Small intestine (tissue), 16 donors: ENCODE measurements at places on chromosomes 2 and 18.

GRCh38 chr2:9753665-9754531, 89.4 kb upstream of the TAF1B start:
- H3K4me3 ChIP-seq: no peak overlapping the region
- H3K4me1 ChIP-seq: peaks cover 34% of the 10 kb centered on the region
- H3K27me3 ChIP-seq: peaks cover 9% of the 10 kb centered on the region
- H3K27ac ChIP-seq: no peak overlapping the region

DNA sequence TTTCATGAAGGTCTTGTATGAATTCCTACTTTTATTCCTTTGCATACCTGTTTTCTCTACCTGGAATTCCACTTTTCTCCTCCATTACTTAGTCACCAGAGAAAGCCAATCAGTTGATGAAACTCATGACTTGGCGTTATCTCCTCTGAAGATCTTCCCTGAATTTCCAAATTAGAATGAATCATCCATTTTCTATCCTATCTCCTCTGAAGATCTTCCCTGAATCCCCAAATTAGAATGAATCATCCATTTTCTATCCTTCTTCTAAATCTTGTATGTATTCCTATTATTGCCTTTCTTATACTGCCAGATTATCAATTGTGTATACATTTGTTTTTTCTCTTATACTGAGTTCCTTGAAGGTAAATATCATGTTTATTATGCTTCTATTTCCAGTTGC, 440.4 kb downstream of the CCDC85A start:
- DNase-seq: no peak
- no peak overlapping the region for H3K27ac ChIP-seq
- no peaks in the 10 kb centered on the region for H3K36me3 ChIP-seq
- H3K4me3 ChIP-seq: no peak overlapping the region
- H3K27me3 ChIP-seq: no peaks in the 10 kb centered on the region

- no peaks in the 10 kb centered on the region for H3K4me1 ChIP-seq
- peak; percentile 61 for DNase-seq
- peaks cover 6% of the 10 kb centered on the region for H3K27me3 ChIP-seq
- H3K36me3 ChIP-seq: no peaks in the 10 kb centered on the region
- H3K27ac ChIP-seq: no peak overlapping the region
Measured at GRCh38 chr2:240640939-240641338, 15.7 kb downstream of the GPR35 start.

DNA sequence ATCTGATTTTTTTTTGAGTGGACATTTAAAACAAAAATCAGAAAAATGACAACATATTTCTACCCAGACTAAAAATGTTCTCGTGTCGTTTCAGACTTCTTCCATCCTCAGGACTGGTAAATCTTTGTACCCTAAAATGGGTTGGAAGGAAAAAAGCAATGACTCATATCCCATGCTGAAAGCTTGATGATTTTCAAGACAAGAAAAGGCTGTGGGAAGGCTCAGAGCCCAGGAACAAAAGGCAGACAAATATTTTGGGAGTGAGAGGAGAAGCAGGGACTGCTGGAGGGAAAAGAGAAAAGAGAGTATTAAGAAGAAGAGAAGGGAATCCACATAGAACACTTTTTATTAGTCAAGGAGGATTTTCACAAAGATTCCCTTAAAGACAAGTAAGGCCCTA, 77.1 kb upstream of the CTAGE1 start:
- peak overlapping the region; percentile 90 for H3K27ac ChIP-seq
- H3K4me3 ChIP-seq: no peak overlapping the region
- no peaks in the 10 kb centered on the region for H3K36me3 ChIP-seq
- DNase-seq: no peak

DNA sequence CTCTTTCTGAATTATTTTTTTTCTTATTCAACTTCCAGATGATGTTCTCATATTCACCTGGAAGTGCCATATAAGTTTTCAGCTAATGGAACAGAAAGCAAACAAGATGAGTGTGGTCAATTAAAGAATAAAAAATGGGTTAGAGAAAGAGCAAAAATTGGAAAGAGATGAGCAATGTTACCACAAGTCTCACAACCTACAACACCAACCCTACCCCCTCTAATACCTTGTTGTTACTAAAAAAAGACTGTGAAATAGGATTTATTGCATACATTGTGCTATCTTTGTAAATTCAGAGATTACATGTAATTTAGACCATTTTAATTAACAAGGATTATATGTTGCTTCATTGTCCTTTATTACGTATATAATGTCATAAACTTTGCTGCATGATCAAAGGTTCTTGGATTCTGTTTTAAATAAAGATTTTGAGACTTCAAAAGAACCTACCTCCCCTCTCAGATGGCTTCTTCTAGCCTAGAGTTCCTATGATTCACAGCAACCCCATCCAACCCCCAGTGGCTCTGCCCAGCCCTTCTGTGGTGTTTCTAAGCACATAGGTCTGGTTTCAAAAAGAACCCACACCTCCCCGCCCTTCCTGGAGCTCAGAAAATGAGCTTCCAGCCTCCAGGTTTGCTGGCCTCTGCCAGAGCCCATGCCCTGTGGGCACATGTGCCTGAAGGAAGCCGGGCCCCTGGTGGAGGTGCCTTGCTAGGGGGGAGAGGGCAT, 24.7 kb downstream of the LGALSL start:
- H3K27ac ChIP-seq: no peak overlapping the region
- H3K4me3 ChIP-seq: no peak overlapping the region
- H3K27me3 ChIP-seq: no peaks in the 10 kb centered on the region

DNA sequence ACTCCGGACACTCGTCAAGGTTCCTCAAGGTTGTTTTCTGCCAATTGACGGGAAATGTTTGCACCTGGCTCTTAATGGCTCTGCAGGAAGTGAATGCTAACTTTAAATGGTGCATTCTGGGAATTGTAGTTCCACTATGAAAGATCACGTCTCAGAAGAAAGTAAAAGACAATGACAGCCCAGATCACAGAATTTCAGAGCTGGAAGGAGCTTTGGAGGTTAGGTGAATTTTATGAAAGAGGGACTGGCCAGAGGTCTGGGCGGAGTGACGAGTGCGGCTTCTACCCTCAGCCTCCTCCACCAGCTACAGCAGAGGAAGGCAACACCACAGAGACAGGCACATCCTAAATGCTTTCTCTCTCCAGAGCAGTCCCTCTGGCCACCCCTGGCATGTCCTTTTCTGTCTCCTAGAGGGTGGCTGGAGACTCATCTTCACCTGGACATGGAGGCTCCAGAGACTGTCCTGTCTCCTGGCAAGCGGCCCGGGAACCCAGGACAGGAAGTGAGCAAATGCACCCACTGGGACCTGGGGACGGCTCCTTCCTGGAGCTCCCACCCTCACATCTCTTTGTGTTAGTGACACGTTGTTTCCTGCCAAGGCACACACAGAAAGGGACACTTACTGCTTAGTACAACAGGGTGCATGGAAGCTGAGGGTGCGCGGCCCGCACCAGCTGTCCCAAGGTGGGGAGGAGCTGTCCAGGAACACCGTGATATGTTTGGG, 19.4 kb downstream of the THAP4 start:
- no peak overlapping the region for H3K4me3 ChIP-seq
- DNase-seq: peak; percentile 68
- peaks cover 39% of the 10 kb centered on the region for H3K36me3 ChIP-seq

GRCh38 chr2:158024288-158024898, 77.3 kb upstream of the UPP2 start:
- no peaks in the 10 kb centered on the region for H3K4me1 ChIP-seq
- H3K27ac ChIP-seq: no peak overlapping the region
- H3K36me3 ChIP-seq: no peaks in the 10 kb centered on the region
- DNase-seq: peak; percentile 62

GRCh38 chr2:233035426-233036161, 3.1 kb downstream of the NEU2 start:
- H3K27ac ChIP-seq: no peak overlapping the region
- DNase-seq: no peak
- no peaks in the 10 kb centered on the region for H3K36me3 ChIP-seq
- no peak overlapping the region for H3K4me3 ChIP-seq
- H3K27me3 ChIP-seq: no peaks in the 10 kb centered on the region

GRCh38 chr18:8400193-8400752, 209.0 kb upstream of the RAB12 start:
- H3K4me1 ChIP-seq: no peaks in the 10 kb centered on the region
- no peaks in the 10 kb centered on the region for H3K36me3 ChIP-seq
- H3K27ac ChIP-seq: no peak overlapping the region

DNA sequence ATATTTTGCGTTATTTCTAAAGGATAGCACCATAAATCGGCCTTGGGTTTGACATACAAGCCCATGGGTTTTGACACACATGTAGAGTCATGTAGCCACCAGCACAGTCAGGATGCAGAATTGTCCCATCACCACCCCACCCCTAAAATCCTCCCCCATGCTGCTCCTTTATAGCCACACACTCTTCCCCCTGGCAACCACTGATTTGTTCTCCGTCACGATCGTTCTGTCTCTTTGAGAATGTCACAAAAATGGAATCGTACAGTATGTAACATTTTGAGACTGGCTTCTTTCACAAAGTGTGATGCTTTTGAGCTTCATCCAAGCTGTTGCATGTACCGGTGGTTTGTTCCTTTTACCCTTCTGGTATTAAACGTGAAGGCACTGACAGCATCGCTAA, 39.1 kb downstream of the CRACDL start:
- no peaks in the 10 kb centered on the region for H3K36me3 ChIP-seq
- no peak for DNase-seq
- H3K27ac ChIP-seq: no peak overlapping the region
- no peaks in the 10 kb centered on the region for H3K27me3 ChIP-seq
- H3K4me3 ChIP-seq: no peak overlapping the region

GRCh38 chr2:30677231-30677630, 130.0 kb downstream of the CAPN13 start:
- H3K4me1 ChIP-seq: no peaks in the 10 kb centered on the region
- DNase-seq: no peak
- H3K27ac ChIP-seq: no peak overlapping the region
- no peak overlapping the region for H3K4me3 ChIP-seq

DNA sequence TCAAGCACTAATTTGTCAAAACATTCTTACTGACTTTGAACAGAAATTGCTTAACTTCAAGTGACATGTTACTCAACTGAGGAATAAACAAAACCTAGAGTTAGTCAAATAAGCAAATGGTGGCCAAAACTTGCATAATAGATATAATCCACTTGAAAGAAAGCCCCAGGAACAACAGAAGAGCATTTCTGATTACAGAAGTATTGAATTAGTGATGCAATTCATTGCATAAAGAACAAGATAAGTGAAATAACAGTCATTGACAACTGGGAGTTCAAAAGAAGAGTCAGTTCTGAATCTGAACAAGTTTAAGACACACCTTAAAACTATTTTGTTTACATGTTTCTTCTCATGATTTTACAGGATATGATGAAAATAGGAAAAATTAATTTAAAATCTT, 30.8 kb downstream of the COBLL1 start:
- no peaks in the 10 kb centered on the region for H3K36me3 ChIP-seq
- DNase-seq: no peak

DNA sequence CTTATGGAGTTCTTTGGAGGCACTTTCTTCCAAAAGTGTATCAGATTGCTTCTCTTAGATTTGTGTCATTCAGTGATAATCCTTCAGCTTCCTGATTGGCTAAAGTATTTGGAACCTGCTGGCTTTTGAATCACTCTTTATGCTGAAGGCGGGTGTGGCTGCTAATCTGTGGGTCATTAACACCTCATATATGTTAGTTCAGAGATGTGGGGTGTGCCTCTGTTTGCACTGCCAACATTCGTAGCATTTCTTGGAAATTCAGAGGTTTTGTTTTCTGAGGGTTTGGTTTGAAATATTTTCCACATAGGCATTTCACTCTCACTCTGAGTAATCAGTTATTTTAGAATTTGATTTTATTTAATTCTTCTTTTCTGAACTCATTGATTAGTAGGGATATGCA, 1604.4 kb upstream of the ACVR2A start:
- no peak overlapping the region for H3K4me3 ChIP-seq
- H3K36me3 ChIP-seq: no peaks in the 10 kb centered on the region
- no peak overlapping the region for H3K27ac ChIP-seq
- no peaks in the 10 kb centered on the region for H3K4me1 ChIP-seq
- DNase-seq: no peak
